ENCODE measurements at places on chromosomes 5 and 9.

DNA sequence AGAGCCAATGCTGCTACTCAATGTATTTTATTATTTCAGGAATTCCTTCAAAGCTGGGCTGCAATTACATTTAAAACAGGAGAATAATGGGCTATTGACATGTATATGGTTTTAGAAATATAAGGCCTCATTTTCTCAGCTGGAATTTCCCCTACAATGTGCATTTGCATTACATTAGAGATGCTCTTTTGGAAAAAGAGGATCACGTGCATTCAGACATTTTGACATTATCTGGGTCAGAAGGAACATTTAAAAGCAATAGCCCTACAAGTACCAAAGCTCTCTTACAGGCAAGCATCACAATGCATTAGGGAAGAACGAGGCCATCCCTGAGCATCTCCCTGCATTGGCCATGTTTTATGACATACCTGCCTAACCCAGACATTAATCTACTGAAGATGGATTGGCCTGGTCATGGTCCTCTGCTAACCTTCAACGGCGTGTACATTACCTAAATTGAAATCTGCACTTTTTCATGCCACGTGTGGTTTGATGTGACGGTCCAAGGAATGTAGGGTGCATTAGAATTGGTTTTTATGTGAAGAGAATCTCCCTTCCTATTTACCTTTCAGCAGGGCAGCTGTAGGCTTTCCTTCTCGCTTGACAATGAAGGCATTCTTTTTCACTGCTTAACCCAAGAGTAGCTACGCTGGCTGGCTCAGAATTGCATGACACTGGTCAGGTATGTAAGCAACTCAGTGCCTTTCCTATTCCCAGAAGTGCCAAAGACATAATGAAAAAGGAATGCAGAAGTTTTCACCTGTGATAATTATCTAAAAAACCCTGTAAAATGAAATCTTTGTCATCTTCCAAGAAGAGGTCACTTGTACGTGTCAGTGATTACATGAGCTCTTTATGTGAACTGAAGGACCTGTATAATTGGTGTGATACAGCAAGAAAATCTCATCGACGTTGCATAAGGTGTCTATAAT, 212.3 kb upstream of the MPDZ start:
- DNase-seq: no peak

DNA sequence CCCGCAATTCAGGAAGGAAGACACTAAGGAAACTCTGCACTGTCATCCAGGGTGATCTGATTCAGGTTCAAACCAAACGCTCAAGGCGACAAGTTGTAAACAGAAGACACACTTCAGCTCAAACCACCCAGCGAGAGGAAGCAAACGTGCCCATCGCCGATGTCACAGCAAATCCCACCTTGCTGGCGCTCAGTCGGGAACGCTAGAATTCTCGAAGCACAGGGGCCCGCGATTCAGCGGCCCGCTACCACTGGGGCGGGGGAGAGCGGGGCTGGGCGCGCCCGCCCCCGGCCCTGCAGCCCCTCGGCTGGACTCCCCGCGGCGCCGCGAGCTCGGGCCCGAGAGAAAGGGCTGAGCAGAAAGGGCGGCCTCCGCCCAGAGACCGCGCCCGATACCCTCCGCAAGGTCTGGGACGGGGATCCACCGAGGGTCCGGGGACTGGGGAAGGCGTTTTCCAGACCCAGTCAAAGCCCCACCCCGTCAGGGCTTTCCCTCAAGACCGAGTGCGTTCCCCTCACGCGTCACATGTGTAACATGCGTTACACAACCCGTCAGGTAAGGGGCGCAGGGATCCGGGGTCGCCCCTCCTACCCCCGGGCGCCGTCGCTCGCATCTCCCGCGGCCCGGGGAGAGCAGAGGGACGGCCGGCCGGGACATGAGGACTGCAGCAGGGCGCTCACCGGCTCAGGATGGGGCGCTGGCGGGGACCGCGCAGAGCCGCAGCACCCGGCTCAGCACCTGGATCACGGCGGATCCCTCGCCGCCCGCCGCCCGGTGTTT, 469 bp downstream of the AGTPBP1 start:
- no peak for DNase-seq

DNA sequence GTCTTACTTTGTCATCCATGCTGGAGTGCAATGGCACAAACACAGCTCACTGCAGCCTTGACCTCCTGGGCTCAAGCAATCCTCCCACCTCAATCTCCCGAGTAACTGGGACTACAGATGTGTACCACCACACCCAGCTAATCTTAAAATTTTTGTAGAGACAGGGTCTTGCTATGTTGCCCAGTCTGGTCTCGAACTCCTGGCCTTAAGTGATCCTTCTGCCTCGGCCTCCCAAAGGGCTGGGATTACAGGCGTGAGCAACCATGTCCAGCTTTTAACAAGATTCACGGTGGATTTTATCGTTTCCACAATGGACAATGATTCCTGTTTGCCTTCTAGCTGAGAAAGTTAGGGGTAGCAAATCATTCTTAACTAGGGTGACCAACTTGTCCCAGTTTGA, 165.9 kb downstream of the ZNF608 start:
- DNase-seq: no peak

GRCh38 chr5:72991394-72991793, 35.6 kb downstream of the FCHO2 start:
- DNase-seq: no peak

- no peak for DNase-seq
Measured at GRCh38 chr9:1051584-1052275, 1.6 kb downstream of the DMRT2 start.

DNA sequence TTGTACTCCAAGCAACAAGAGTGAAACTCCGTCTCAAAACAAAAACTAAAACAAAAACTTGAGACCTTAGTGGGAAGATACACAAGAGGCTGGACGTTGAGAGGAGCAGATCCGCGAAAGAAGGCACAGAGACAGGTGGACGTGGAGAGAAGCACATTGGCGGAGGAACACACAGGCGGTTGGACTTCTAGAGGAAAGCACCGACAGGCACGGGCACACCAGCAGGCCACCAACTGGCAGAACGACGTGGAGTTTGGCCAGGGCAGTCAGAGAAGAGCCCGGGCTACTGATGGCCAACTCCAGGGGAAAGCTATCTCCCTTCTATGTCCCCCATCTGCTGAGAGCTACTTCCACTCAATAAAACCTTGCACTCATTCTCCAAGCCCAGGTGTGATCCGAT, 482.7 kb downstream of the GABRG2 start:
- no peak for DNase-seq

GRCh38 chr9:128054087-128054486, 13.0 kb downstream of the NAIF1 start:
- DNase-seq: no peak

DNA sequence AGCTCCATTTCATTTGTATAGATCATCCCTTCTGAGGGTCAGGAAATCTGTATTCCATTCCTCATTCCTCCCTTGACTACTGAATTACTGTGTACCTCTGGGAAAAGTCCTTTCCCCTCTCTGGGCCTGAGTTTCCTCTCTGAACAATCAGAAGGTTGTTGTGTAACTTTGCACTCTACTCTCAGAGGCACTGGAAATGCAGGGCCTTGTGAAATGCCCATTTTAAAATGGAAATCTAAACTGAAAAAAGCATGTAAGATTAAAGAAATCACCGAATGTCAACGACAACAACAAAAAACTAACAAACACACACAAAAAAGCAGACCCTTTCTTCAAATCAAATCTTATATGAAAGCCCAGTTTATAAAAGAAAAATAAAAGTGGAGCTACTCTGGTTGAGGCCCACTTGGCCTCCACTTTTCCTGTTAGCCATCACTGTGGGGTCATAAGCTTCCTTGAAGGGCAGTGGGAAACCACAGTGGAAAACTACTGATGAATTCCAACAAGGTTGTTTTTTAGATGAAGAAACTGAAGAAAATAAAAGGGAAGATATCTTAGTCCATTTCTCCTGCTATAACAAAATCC, 21.6 kb upstream of the GRPEL2 start:
- DNase-seq: no peak

DNA sequence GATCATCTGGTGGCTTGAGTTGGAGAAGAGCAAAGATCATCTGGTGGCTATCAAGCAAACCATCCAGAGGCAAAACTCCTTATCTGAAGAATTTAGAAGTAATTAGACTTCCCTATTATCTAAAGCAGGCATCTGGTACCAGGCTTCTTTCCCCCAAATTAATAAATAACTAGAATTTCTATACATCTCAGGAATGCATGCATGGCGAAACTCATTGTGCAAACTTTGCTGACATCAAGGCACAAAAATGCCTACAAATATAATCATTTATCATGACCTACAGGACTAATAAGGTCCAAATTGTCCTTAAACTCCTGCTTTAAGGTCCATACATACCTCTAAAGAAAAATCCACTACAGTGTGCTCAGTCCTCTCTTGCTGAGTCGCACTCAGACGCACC, 6.0 kb downstream of the OR13D1 start:
- DNase-seq: no peak

GRCh38 chr5:166768536-166768935, 1522.9 kb upstream of the WWC1 start:
- DNase-seq: no peak

DNA sequence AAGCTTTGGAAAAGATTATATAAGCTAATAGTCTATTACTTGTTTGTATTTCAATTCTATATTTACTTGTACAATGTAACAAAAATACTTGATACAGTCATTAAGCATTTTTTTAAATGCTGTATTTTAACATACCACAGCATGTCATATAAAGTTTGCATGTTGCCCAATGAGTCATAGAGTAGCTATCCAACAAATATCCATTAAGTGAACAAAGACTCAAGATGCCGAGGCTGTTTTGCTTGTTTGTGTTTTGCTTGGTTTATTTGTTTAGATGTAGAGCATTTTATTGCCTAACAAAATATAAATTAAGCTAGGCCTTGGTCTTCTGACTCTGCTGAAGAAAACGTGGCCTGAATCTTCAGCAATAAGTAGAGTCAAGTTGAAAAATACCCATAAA, 1584.3 kb upstream of the NUDT12 start:
- no peak for DNase-seq

DNA sequence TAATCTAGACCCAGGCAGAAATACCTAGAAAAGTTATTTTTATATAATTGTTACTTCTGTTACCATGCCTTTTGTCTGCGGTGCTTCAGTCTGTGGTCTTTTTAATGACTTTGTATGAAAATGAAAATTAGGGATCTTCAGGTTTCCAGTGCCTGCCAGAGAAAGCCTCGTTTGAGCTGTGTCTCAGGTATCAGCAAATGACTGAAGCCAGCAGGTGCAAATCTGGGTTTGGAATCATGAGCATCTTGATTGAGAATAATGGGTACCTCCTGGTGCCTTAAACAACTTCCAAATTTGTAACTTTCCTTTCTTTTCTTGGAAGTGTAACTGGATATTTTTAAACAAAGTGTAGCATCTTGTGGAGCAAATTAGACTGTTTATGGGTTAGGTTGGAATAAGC, 4.3 kb downstream of the ZBTB34 start:
- DNase-seq: no peak

- no peak for DNase-seq
Measured at GRCh38 chr5:33692980-33693379, 198.8 kb downstream of the ADAMTS12 start.

- DNase-seq: no peak
Measured at GRCh38 chr5:9067154-9067553, 478.7 kb downstream of the SEMA5A start.

DNA sequence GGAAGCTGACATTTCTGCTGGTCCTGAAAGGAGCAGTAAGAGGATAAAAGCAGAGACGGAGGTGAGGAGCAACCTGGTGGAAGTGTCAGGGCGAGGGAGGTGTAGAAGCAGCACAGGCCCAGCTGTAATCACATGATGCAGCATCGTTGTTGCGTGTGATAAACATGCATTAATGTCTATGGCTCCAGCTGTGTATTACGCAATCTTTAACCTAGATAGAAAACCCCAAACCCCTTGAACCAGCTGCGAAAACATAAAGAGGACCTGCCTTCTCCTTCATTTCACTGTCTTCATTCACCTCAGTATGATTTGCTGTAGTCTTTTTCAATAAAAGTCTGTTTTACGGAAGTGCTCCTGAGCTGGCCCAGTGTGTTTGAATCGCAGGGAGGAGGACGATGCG, 162.9 kb downstream of the NTRK2 start:
- DNase-seq: no peak

DNA sequence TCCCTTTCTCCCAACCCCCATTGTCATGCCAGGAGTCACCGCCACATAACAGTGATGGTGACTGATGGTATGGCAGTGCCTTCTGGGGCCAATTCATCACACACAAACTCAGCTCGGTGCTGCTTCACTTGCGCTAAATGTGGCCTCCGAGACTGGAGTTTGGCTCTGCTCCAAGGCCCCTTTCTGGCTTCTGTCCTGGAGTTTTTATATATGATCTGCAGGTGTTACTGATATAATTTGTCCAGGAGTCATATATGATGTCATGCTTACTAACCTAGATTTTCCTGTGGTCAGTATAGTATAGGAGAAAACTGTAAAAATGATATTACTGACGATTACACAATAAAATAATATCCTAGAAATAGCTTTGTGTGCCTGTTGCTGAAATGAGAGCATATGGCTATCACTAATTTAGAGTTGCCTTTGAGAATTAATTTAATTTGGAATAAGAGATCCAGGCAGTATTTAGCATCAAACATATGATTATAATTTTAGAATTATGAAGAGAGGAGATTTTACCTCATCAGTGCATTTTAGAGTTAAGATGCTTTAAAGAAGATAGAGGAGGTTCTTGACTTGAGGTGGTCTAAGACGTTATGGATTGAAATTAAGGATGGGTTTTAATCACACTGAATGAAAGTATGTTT, 334.1 kb upstream of the CD180 start:
- no peak for DNase-seq

- DNase-seq: no peak
Measured at GRCh38 chr9:136372561-136373299, 739 bp downstream of the CARD9 start.

DNA sequence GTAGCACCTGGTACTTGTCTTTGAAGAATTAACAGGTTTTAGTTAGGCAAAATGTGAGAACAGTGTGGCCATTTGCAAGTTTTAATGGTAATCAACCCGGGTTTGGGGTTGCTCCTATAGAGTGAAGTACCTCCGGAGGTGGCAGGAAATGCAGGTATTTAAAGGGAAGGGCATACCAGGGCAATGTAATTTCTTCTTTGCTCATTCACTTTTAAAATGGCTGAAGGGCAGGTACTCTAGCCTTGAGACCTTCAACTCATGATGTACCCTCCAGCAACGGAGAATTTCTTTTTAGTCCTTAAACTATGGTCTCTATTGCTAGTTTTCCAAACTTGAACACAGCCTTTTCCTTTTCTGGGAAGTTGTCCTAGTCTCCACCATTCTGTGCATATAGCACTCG, 1.3 kb upstream of the HSPA4 start:
- no peak for DNase-seq

DNA sequence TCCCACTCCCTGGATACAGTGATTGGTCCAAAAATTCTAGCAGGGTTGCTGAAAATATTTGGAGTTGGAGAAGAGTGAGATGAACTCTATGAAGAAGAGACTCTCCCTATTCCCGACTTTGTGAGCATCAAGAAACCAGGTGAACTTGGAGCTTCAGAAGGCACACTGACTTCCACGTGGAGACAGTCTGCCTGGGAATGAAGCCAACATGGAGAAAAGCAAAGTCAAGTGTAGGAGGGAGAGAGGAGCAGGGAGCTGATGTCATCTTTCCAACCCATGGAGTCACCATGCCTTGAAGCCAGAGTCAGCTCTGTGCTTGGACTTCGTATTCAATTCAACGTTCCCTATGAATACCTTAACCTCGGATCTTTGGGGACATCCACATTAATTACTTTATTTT, 125.1 kb downstream of the NPR3 start:
- DNase-seq: no peak
